Suppressor macrophage (primary cell): ENCODE measurements at places on chromosomes 6 and 20.
A peak's percentile ranks its signal among the peaks of the same experiment; 100 is the strongest.

DNA sequence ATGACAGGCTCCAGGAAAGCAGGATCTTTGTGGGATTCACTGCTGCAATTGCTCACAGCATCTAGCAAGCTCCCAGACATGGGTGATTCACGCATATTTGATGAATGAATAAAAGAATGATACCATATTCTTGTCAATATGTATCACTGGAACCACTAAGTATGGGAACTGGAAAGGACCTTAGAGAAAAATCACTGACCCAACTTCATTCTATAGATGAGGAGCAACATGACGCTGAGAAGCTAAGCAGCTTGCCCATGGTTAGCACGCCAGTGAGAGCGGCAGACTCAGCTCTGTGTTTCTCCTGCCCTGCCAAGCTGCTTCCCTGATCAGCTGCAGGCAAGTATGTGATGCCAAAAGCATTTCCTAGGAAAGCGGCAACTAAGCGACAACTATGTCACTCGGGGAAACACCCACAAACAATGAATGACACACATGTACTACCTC is 66.8 kb downstream of the PPP1R3G start:
- no peak for DNase-seq

DNA sequence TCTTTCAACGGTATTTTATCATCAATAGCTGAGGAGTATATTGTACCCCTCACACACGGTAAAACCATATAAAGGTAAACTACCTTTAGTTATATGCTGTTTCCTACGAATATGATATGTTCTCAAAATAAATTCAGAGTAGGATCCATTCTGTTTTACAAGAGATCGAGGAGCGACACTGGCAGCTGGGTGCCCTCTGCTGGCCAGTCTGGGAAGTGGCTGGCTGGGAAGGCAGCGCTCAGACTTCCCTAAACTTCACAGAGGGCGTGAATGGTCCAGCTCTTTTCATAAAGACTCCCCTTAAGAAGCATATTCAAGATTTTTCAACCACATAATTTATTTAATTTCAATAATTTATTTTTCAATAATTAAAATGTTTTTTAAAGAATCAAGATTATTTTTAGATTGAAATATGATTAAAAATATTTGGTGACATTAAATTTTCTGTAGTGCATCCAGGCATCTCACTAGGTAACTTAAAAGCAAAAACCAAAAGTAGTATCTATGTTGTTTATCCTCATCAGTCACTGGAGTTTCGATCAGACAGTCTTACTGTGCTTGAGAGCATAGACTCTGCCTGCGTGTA is 187.5 kb upstream of the PDE10A start:
- DNase-seq = peak; percentile 67

GRCh38 chr6:40573221-40573620 is 13.9 kb downstream of the LRFN2 start:
- no peak for DNase-seq

DNA sequence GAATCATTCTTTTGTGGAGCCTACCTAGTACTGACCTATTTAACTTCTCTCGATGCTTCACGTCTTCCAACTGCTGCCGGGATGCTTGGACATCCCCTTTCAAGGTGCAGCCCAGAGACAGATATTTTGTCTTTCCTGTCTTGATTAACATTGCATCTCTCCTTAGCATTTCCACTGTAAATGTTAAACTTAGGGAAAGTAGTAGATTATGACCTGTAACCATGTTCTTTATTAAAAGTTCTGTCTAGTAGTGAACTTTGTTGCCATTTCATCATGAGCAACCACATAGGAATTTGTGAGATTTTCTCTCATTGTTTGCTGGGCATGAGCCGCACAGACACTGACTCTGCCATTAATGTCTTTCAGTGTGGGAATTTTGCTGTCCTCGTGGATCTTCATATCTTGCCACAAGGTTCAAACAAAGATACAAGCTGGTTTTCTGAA is 117.9 kb downstream of the JAG1 start:
- no peak for DNase-seq

DNA sequence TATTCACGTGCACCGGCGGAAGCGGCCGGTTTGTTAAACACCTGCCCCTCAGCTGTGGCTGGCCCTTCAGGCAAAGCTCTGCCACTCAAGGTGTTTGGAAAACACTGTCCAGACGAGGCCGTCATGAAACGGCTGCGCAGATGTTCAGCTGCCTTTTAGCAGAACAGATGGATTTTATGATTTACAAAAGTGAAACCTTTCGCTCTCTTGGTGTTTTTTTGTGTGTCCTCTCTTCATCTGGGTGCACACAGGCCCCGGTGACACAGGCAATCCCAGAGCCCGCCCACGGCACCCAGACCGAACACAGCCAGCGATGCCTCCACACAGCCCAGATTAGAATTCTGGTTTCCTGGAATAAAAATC is 397.0 kb downstream of the SMOC2 start:
- DNase-seq = no peak

DNA sequence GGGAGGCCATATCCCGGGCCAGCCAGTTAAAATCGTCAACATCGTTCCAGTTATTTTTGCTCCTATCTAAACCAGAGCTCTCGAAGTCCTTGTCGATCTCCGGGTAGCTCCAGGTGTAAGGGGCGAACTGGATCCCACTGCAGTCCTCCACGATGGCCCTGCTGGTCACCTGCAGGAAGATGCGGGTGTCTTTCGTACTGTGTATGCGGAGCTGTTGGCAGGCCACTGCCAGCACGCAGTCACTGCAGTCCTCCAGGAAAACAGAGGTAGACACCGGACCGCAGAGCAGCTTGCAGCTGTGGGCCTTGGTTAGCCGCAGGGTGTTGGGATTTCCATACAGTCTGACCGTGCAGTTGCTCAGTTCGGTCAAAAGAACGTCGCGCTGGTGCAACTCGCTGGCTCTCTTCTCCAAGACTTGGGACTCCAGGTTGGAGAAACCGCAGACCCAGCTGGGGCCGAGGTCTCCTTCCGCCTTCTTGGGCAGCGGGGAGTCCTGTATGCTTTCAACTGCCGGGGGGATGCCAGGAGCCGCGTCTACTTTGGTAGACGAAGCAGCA is 742 bp downstream of the TBCC start:
- DNase-seq = no peak

DNA sequence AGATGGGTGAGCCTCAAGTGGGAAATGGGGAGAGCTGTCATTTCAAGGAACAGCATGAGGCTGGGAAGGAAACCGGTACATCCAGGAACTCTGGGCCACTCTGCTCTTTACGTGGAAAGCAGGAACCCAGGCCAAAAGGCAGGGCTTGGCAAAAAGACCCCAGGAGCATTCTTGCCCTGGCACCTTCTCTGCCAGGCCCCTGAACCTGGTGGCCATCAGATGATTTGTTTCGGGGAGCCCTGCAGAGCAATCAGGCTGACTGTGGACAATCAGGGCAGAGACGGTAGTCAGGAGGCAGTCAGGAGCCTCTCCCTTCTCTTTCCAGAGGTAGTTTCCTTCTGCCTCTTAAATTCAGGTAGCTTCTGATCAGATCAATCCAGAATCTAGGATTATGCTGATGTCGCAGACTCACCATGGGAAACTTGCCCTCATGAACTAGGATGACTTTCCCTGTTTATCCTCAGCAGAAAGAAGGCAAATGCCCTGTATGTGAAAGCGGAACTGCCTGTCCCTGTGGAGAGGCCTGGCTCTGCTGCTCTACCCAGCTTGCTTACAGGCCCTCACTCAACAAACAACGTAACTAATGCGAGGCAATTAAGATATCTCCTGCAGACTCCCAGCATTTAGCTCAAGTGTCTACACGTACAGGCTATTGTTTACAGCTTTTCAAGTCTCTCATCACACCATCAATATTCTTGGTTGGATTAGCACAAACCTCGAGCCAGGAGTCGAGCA is 36.6 kb downstream of the EZR start:
- DNase-seq = no peak

DNA sequence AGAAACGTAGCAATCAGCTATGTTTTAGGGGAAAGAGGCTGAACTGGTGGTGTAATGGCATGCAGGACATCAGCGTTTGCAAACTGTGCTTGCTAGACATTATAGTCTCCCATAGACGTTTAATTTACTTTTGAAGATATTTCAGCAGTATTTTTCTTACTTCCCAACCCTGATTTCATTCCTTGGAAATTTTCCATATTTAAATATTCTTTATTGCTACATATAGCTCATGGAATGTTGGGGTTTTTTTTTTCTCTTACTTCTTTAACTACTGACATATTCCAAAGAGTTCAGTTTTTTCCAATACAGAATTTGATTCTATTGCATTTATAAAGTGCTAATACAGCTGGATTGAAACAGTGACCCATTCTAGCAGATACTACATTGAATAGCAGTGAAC is 694.4 kb upstream of the CITED2 start:
- DNase-seq = no peak

DNA sequence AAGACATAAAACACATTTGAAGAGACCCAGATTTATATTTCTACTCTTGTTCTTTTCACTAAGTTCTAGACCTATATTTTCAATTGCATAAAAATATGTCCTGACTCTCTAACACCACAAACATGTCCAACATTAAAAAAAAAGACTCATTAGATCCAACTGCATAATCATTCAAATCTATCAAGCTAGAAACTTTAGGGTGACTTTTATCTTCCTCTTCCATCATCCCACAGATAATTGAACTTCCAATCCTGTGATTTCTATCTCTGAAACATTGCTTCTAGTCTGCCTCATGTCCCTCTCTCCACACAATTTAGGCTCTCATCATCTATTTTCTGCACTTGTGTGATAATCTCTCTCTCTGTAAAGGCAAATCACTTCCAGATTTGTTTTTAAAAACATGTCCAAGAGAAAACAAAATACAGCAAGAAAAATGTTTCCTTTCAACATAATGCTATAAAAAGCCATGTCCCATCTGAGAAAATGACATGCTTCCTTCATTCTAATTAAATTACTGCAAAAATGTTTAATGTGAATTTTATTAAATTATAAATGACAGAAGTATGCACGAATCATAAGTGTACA is 615.9 kb downstream of the RNF144B start:
- no peak for DNase-seq

- no peak for DNase-seq
These were observed 140.3 kb downstream of the NFATC2 start for GRCh38 chr20:51402201-51402600.

GRCh38 chr6:159043251-159043650 is 1.5 kb downstream of the TAGAP start:
- DNase-seq = no peak

DNA sequence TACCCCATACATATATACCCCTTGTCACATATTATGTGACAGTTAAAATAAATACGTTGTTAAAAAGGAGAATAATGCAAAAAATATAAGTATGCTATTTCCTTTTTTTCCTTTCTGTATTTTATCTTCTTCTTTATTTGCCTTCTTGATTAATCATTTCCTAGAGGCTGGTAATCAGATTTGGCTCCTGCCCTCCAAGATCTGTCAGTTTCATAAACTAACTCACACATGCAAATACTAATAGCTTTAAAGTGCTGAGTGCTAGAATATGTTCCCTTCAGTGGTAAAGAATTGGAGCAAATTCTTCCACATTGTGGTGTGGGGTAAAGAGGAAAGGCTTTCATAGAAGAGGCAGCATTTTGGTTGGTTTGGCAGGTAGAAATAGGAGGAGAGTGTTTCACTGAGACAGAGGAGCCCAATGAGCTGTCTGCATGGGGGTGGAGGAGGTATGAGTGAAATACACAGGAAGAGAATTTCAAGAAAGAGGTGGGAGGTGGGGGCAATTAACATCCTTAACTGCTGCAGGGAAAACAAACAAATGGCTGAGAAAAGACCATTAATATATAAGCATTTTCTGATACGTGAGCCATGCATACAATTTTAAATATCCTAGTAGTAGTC is 523.9 kb downstream of the BMP2 start:
- no peak for DNase-seq

GRCh38 chr6:40330301-40330721 is 256.9 kb downstream of the LRFN2 start:
- no peak for DNase-seq

DNA sequence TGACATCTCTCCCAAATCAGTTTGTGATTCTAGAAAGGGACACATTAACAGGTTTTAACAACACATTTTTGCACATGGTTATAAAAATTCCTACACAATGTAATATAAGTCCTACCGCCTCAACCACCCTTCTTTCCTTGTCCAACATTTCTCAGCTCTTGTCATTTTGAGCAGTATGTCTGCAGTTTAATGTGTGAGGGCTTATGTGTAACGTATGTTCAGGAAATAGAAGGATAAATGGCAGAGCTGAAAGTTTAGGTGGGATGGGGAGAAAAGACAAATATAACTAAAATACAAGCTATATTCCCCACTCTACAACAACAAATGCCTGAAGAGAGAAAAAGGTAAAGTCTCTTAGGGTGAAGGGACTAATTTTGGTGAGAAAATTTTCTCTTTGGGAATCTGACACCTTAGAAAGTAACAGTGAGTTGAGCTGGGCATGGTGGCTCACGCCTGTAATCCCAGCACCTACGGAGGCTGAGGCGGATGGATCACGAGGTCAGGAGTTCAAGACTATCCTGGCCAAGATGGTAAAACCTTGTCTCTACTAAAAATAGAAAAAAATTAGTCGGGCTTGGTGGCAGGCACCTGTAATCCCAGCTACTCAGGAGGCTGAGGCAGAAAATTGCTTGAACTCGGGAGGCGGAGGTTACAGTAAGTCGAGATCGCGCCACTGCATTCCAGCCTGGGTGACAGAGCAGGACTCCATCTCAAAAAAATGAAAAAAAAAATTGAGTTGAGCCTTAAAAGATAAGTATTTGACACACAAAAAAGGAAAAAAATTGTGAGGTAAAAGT is 5.1 kb downstream of the PNRC1 start:
- no peak for DNase-seq

- peak; percentile 30 for DNase-seq
These were observed 13.8 kb downstream of the UCKL1 start for GRCh38 chr20:63942250-63942951.

DNA sequence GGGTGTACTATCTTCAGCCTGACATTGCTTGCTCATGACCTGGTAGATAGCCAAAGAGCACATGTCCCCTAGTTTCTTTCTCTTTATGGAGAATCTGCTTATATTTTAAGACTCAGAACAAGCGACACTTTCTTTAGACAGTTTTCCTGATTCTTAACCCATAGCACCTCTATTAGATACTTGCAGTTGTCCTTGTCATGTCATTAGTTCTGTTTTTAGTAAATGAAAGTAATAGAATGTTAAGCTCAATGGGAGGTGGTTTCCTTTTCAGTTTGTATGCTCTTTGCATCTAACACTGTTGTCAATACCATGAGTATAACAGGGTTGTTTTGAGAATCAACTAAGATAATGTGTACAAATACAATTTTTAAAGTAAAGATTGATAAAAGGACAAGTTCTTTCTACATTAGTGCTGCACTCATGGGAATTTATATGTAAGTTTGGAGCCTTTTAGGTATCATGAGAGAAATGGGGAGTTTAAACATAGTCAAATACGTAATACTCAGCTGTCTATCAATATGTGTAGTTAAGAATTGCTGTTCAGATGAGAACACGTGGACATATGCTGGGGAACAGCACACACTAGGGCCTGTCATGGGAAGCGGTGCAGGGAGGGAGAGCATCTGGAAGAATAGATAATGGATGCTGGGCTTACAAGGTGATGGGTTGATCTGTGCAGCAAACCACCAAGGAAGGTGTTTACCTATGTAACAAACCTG is 124.3 kb downstream of the GRM1 start:
- DNase-seq = no peak
